ENCODE measurements at places on chromosomes 3 and 15. TPM values are rescaled to one million over a fixed set of nuclear protein-coding genes. Genes with fewer than 3 reads are reported as not detected.
A peak's percentile ranks its signal among the peaks of the same experiment; 100 is the strongest.

Gene RFT1
- 11.3 TPM for total RNA-seq

DNA sequence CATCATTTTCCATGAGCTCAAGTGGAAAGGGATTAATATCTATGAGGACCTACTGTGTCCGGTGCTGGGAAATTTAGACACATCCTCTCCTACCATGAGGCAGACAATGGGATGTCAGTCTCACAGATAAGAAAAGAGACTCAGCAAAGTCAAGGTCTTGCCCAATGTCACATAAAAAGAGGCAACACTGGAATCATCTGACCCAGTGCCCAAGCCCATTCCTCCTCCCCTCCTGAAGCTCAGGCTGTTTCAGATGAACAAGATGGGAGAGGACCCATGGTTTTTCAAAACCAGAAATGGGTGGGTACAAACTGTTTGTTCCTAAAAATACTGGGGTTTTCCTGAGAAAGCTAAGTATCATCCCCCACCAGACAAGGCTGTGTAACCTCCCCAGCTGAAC, 22.2 kb downstream of the POC1A start:
- no peaks in the 10 kb centered on the region for H3K36me3 ChIP-seq
- no peak overlapping the region for H3K4me3 ChIP-seq
- H3K27me3 ChIP-seq, result no peaks in the 10 kb centered on the region
- no peak overlapping the region for H3K27ac ChIP-seq

GRCh38 chr3:185153171-185153771, 411 bp upstream of the C3orf70 start:
- H3K4me1 ChIP-seq, result peaks cover 1% of the 10 kb centered on the region
- no peaks in the 10 kb centered on the region for H3K36me3 ChIP-seq
- H3K27ac ChIP-seq, result peak overlapping the region; percentile 82
- DNase-seq, result peak; percentile 31
- H3K4me3 ChIP-seq, result peak overlapping the region; percentile 67

Gene IL17RE
- total RNA-seq, result 3.6 TPM

GRCh38 chr3:188343894-188344293, 189.9 kb downstream of the LPP start:
- H3K36me3 ChIP-seq, result no peaks in the 10 kb centered on the region
- no peak for DNase-seq
- H3K4me3 ChIP-seq, result no peak overlapping the region

Gene NOX5
- total RNA-seq, result not detected

DNA sequence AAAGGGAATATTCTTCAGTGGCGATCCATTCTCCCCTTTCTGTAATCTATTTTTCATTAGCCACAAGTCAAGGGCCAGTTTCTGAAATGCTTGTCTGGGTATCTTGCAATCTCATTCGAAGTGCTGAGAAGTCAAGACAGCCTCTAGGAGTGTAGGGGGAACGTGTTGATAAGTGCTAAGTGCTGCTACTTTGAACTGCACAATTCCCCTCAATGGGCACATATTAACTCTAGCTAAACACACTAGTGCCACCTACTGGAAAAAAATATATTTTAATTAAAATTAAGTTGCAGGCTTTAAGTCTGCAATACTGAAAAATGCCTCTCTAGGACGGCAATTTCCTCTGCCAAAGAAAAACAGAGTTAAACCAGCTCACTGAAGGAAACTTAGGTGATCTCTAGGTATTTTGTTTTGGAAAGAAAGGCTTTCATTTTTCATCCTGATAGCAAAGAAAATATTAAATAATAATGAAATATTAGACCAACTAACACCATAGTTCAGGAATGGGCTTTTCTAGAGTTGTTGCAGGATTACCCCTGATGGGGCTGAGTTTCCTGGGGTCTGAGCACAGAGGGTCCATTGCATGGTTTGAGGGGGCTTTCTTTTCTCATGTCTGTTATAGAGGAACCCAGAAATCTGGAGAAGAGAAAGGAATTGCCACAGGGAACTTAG, 181.9 kb upstream of the KBTBD8 start:
- H3K4me3 ChIP-seq, result no peak overlapping the region
- DNase-seq, result no peak
- H3K27ac ChIP-seq, result no peak overlapping the region
- no peaks in the 10 kb centered on the region for H3K4me1 ChIP-seq

GRCh38 chr3:127775398-127776109, 46.8 kb downstream of the MGLL start:
- DNase-seq, result peak; percentile 37
- no peaks in the 10 kb centered on the region for H3K27me3 ChIP-seq
- H3K4me3 ChIP-seq, result no peak overlapping the region
- H3K36me3 ChIP-seq, result no peaks in the 10 kb centered on the region
- H3K4me1 ChIP-seq, result peaks cover 7% of the 10 kb centered on the region

DNA sequence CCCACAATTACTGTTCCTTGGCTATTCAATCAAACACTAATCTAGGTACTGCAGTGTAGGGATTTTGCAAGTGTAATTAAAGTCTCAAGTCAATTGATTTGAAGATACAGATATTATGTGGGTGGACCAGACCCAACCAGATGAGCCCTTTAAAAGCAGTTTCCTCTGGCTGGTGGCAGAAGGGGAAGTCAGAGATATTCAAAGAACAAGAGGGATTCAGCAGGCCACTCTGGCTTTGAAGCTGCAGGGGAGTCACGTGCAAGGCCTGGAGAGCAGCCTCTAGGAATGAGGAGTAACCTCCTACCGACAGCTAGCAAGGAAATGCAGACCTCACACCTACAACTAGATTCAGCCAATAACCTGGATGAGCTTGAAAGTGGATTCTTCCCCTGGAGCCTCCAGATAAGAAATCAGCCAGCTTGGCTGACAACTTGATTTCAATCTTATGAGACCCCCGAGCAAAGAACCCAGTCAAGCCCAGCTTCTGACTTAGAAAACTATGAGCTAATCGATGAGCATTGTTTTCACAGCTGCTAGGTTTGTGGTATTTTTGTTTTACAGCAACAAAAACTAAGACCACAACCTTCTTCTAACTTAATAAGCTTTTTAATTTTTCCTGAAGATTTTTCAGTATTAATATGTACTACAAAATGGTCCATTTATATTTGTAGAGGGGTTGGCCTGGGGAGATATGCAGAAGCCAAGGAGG, 13.4 kb downstream of the HACD2 start:
- no peaks in the 10 kb centered on the region for H3K36me3 ChIP-seq
- H3K27ac ChIP-seq, result no peak overlapping the region
- H3K4me1 ChIP-seq, result no peaks in the 10 kb centered on the region
- H3K4me3 ChIP-seq, result no peak overlapping the region
- H3K27me3 ChIP-seq, result no peaks in the 10 kb centered on the region
- DNase-seq, result no peak

Gene LRTM1
- not detected for total RNA-seq

All from ovary (tissue), 10 donors.